Fibroblast of upper back skin (primary cell): ENCODE measurements at places on chromosomes 5 and 9.

- no peak for DNase-seq
Measured at GRCh38 chr5:79005151-79005550, 20.0 kb upstream of the ARSB start.

DNA sequence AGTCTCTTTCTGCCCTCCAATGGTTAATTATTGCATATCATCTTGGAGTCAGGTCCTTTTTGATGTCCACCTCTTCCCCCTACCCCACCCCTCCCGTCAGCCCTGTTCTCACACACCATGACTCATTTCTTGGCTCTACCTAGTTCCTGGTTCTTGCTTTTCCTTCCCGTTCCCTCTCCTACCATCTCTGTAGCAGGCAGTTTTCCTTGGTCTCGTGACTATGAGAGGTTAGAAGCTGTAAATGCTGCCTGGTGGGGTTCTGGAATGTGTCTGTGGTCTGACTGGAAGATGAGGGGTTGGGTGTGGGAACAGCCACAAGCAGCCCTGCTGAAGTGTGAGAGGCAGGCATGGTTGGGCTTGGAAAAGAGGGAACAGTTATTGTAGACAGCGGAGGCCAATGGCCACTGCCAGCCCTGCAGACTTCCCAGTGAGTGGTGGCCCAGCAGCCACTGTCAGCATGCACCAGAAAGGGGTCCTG is 18.2 kb downstream of the SLC22A5 start:
- DNase-seq, result peak; percentile 100

DNA sequence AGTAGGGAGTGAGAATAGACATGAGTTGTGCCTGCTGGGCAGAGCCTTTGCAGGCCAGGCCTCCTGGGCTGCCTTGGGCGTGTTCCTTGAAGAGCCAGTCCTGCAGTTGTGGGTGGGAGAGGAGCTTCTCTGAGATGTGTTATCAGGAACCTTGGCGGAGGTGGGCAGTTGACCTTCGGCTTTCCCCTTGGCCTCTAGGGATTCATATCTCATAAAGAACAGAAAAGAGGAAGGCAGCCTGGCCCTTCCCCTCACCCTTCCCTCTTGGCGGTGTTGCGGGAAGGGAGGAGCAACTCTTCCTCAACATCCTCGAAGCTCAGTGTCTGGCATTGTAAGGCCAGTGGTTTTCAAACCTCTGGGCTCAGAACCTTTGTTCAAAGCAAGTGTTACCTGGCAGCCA is 59.2 kb downstream of the DAPK1 start:
- DNase-seq, result no peak

- DNase-seq, result peak; percentile 28
Measured at GRCh38 chr5:56358703-56359681, 125.9 kb upstream of the ANKRD55 start.

DNA sequence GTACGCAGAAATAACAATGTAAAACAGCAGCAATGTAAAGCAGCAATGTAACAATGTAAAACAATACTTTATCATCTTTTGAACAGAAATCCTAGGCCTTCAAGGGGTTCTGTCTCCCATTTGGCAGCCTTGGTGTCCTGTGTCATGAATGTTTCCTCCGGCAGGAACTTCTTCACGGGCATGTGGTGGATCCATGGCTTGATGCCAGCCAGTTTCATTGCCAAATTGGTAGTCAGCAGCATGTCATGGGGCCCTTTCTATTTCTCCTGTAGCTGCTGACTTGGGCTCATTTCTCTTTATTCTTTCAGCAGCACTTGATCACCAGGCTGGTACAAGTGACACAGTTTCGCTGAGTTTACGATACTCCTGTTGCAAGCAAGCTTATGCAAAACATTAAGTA is 275.3 kb downstream of the HTR1A start:
- DNase-seq, result no peak

- DNase-seq, result peak; percentile 62
Measured at GRCh38 chr5:95892784-95893354, 68.8 kb downstream of the ELL2 start.

GRCh38 chr9:13487936-13488335 is 208.4 kb upstream of the MPDZ start:
- no peak for DNase-seq
